ENCODE measurements at places on chromosomes 7 and 10. TPM values are rescaled to one million over a fixed set of nuclear protein-coding genes. Genes with fewer than 3 reads are reported as not detected.

ELN gene
- total RNA-seq: 8,224 TPM

LIPK gene
- total RNA-seq: not detected

DGKB gene
- total RNA-seq: 0.60 TPM

AGAP9 gene
- total RNA-seq: 5.4 TPM

COBL gene
- total RNA-seq: not detected

DNA sequence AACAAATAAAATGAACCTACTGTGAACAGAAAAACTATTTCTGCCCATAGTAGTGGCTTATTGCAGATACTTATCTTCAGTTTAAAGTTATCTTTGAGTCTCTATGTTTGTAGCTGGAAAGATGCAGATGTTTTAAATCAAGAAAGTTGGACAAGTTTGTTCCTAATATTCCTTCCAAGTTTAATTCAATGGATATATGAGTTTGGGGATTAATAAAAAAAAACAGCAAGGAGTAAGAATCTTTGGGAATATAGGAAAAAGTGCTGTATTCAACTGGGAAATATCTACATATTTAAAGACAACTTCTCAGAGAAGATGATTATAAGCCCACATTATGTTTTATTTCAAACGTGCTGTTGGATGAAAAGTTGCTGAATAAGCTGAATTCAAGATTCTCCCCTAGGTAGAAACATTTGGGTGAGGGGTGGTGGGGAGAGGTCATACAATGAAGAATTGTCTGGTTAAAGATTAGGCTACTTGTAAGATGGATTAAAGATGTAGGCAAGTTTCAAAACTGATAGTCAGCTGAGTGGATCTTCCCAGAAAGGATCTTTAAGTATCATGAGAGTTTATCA, 1135.2 kb downstream of the CNTNAP2 start:
- H3K4me3 ChIP-seq: no peak overlapping the region
- no peaks in the 10 kb centered on the region for H3K4me1 ChIP-seq
- DNase-seq: no peak
- H3K36me3 ChIP-seq: no peaks in the 10 kb centered on the region

DNA sequence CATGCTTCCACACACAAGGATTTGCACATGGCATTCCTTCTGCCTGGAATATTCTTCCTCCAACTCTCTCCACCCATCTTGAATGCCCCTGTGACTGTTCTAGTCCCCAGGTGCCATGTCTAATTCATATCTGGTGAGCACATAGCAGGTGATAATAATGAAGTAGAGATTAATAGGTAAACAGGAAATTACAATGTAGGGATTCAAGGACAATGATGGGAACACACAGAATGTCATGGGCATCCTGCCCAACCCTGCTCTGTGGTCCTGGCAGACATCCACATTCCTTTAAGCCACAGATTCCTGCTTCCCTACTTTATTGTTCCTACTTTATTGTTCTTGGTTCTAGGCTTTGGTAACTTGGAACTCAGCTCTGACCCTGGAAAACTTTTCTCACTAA, 115.8 kb downstream of the THSD7A start:
- H3K27ac ChIP-seq: no peak overlapping the region
- no peak overlapping the region for H3K4me3 ChIP-seq
- H3K27me3 ChIP-seq: no peaks in the 10 kb centered on the region
- H3K4me1 ChIP-seq: peaks cover 14% of the 10 kb centered on the region
- H3K36me3 ChIP-seq: no peaks in the 10 kb centered on the region

DNA sequence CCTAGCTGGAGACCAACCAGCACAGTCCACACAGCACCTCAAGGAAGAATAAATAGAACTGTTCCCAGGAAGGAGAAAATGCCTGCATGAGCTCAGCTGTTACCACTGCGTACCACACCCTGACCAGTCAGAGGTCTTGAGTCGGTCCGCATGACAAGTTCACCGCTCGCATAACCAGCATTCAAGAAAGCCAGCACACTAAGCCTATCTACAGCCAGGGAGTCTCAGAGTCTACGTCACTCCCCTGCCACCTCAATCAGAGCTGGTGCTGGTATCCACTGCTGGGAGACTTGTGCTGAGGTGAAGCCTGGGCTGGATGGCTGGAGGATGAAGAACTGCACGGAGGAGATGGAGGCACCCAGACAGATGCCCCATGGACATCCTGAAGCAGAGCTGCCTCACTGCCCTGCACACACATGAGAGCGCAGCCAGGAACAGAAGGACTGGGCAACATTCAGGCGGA, 19.6 kb downstream of the AKR1C1 start:
- no peak overlapping the region for H3K27ac ChIP-seq
- peaks cover 26% of the 10 kb centered on the region for H3K4me1 ChIP-seq
- peaks cover 2% of the 10 kb centered on the region for H3K27me3 ChIP-seq

GRCh38 chr7:117385363-117386109, 41.8 kb downstream of the ASZ1 start:
- no peak overlapping the region for H3K27ac ChIP-seq
- no peak for DNase-seq
- H3K36me3 ChIP-seq: peaks cover 6% of the 10 kb centered on the region
- no peak overlapping the region for H3K4me3 ChIP-seq

GRCh38 chr10:52869864-52870263, 97.3 kb upstream of the MBL2 start:
- H3K4me3 ChIP-seq: no peak overlapping the region
- H3K27me3 ChIP-seq: no peaks in the 10 kb centered on the region
- no peak overlapping the region for H3K27ac ChIP-seq
- H3K4me1 ChIP-seq: peaks cover 8% of the 10 kb centered on the region
- H3K36me3 ChIP-seq: no peaks in the 10 kb centered on the region
- no peak for DNase-seq

DNA sequence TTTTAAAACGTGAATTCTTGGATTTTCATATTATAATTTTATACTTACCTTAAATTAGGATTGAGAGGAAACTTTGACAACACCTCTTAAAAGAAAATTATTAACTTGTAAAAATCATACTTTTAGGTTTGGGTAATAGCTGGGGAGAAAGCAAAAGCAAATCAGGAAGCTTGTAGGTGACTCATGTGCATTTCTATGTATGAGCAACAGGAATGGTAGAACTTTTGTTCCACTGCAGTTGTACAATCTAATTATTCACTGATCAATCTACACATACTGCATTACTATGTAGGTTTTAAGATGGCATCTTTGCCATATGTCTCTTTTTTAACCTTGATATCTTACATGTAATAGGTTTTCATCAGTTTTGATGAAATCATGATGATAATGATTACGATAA, 223.2 kb downstream of the PRKG1 start:
- peaks cover 36% of the 10 kb centered on the region for H3K4me1 ChIP-seq
- no peak for DNase-seq
- no peaks in the 10 kb centered on the region for H3K27me3 ChIP-seq
- no peak overlapping the region for H3K27ac ChIP-seq
- no peaks in the 10 kb centered on the region for H3K36me3 ChIP-seq
- no peak overlapping the region for H3K4me3 ChIP-seq

DNA sequence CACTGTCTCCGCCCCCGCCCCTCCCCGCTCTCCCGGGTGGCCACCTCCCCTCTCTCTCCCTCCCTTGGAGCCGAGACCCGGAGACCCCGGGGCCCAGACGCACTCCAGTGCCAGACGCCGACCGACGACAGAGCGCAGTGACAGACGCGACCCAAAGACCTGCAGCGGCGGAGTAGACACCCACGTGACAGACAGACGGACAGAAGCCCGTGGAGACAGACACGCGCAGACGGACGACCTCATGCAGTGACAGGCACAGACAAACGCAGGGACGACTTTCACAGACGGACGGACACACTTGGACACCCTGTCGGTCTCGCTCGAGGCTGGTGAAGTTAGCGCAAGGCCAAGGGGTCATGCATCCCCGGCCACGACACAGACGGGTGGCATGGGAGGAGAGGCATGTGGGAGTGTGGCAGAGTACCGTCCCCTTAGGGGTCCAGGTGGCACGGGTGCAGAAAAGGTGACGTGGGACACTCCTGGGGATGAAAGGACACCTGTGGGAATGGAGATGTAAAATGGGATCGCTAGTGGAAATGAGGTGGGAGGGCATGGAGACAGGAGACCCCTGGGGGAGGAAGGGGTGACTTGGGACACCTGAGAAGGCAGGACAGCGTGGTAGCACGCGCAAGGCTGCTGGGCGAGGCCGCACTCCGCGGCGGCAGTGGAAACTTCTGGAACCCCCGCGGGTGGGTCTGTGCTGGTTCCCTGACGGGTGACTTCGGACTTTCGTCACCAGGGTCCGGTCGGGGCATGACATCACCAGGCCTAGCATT, 456 bp upstream of the ACHE start:
- DNase-seq: no peak
- H3K27ac ChIP-seq: peak overlapping the region; percentile 73
- H3K27me3 ChIP-seq: peaks cover 21% of the 10 kb centered on the region

Data from chondrocyte (in vitro differentiated cells).